Activated T-cell treated with anti-CD3 and anti-CD28 coated beads, Interleukin-2, amount 50 U/mL, for 24 hours (primary cell): ENCODE measurements at places on chromosomes 11 and 22.

- no peak for DNase-seq
Observed at GRCh38 chr22:19888131-19888746, 33.6 kb upstream of the GNB1L start.

GRCh38 chr11:6755303-6755952 lies 16.3 kb downstream of the OR2AG2 start:
- DNase-seq, result no peak

DNA sequence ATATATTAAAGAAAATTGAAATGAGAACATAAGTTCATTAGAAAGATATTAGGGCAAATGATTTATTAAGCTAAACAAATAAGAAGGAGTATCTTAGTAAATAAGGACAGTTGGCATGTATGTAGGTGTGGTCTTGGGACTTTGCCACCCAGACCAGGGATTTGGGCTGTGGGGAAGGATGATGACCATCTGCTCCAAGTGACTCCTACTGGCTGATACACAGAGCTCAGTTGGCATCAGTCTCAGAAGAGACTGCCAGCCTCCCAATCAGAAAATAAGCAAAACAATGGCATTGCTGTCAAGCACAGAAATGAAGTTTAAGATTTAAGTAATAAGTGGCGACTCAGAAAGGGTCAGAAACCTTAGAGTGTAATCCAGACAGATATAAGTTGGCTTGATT lies 49.5 kb downstream of the PAX6 start:
- no peak for DNase-seq

GRCh38 chr11:103700622-103701021 lies 335.8 kb upstream of the DDI1 start:
- no peak for DNase-seq

GRCh38 chr11:28730889-28731288 lies 622.7 kb downstream of the METTL15 start:
- no peak for DNase-seq

DNA sequence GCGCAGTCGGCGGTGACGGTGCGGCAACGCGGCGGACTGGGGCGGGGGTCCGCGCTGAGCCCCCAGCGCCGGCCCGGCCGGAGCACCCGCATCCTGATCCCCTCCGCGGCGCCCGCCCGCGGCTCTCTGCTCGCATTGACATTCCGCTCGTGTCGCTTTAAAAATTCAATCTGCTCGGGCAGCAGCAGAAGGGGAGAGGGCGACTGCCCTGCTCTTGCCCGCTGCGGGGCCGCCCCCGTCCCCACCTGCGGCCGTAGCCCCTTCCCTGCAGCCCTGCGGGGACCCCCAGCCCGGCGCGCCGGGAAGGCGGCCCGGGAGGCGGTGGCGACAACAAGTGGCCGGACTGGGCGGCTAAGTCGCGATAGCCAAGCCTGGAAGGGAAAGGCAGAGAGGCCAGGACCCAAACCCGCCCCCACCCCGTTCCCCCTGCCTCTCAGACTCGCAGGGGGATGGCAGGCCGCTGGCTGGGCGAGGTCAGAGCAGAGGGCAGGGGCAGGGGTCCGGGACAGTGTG lies 1.1 kb downstream of the CABP7 start:
- DNase-seq, result no peak

DNA sequence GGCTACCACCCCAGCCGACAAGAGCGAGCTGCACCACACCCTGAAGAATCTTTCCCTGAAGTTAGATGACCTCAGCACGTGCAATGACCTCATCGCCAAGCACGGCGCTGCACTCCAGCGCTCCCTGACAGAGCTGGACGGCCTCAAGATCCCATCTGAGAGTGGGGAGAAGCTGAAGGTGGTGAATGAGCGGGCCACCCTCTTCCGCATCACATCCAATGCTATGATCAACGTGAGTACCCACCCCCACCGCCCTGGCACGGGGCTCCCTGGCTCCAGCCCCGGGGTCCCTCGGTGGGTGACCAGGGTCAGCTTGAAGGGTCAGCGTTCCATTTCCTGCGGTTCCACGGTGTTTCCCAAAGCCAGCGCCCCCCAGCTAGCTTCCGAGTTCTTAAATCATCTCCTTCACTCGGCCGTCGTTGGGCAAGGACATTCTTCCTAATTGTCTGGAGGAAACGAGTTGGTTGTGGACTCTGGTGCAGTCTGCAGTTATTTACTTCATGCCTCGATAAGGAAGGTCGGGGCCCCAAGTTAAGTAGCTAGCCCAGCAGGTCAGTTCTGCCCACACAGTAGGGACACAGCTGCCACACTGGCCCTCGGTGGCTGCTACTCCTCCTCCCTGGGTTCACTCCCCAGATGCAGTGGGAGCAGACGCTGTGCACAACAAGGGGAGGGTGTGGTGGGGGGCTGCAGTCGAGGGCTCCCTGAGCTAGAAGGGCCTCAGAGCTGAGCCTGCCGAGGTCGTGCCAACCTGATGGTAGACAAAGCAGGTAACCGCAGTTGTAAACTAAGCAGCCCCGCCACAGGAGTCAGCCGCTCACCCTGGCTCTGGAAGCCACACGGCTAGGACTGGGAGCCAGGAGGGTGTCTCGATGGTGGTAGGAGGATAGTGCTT lies 97.9 kb downstream of the MORC2 start:
- no peak for DNase-seq
